ENCODE measurements at places on chromosomes 2 and 18. TPM values are rescaled to one million over a fixed set of nuclear protein-coding genes. Genes with fewer than 3 reads are reported as not detected.

GRCh38 chr2:47064106-47064505 lies 91.0 kb downstream of the STPG4 start:
- DNase-seq, result no peak

DNA sequence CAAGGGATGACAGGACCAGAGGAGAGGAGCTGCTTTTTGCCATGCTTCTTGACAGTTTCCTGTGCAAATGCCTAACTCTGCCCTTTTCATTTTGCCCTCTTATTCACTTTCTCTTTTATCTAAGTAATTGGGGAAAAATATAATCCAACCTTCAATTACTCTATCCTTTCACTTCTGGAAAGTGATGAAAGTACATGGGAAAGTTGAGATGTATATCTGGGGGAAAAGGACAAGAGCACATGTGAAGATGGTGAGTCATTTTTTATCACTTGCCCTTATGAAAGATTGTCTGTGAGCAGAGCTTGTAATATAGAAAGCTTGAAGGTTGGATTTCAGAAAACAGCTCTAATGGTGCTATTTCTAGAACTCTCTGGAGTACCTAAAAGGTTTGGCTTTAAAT lies 1070.7 kb downstream of the CNTNAP5 start:
- DNase-seq, result no peak

- DNase-seq, result no peak
These were observed 481.9 kb downstream of the METTL4 start for GRCh38 chr18:2089396-2089795.

DNA sequence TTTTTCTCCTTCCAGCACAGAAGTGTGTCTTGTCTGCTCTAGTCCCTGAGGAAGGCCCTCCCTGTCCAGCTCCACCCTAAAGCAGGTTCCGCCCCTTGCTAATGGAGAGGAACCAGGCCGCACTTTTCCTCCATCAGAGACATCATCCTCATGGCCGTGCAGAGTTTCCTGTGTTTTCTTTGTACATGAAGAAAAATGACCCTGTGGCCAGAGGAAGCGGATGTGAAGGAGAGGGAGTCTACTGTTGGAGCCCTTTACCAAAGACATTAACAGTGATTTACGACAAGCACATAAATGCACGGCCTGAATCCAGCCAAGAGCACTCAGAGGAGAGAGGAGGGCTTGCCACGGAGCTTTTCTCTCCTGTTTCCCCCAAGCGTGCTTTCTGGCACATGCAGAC lies 109.5 kb downstream of the RNF144A start:
- no peak for DNase-seq

DNA sequence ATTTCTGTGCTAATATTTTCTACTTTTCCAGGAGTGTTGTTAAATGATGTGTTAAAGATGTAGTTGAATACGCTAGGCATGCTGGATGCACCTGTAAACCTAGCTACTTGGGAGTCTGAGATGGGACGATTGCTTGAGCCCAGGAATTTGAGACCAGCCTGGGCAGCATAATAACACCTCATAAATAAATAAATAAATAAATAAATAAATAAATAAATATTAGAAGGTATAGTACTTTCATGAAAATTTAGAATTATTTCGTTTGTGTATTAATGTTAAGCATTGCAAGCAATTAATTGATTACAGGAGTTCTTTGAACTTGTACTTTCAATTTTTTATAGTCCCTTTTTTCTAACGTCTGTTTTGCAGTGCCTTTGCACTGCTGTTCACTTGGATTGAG lies 137.2 kb downstream of the ATP9B start:
- DNase-seq, result no peak

DNA sequence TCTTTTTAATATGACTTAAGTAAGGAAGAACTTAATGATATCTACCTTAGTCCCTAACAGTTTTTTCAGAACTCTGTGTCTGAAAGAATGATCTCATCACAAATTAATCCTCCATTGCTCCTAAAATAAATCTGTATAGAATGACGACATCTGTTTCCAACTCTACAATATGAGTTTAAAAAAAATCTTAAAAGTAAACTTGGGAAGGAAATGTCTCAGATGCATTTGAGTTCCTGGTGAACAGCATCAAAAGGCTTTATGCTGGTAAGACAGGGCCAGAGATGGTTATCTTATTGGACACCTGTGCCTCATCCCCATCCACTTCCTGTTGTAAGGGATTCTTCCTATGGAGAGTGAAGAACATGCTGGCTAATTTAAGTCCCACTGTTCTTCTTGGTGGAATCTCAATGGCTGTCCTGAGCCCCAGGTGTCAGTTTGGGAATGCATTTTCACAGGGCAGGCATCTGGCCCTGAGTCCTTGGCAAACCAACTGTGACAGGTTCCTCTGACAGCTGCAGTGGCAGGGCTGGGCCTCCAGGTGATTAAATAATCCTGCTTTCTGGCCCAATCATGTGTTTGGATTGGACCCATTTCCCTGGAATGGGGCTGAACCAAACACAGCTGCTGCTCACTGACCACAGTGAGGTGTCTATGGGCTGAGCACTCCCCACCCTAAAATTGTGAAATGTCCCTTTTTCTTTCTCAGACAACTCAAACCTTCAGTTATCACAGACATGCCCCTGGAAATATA lies 12.9 kb upstream of the NCKAP5 start:
- no peak for DNase-seq

DNA sequence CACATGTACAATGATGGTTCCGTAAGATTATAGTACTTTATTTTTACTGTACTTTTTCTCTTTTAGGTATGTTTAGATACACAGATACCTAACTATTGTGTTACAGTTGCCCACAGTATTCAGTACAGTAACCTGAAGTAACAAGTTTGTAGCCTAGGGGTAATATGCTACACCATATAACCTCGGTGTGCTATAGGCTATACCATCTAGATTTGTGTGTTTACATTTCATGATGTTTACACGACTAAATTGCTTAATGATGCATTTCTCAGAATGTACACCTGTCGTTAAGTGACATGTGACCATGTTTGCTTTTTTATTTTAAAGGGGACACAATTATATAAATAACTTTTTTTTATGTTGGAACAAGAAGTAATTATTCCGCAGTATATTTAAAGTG lies 34.5 kb downstream of the PIK3C3 start:
- no peak for DNase-seq

GRCh38 chr2:179724403-179724802 lies 137.0 kb downstream of the ZNF385B start:
- no peak for DNase-seq

GRCh38 chr2:120132190-120132589 lies 91.0 kb downstream of the TMEM185B start:
- no peak for DNase-seq

DNA sequence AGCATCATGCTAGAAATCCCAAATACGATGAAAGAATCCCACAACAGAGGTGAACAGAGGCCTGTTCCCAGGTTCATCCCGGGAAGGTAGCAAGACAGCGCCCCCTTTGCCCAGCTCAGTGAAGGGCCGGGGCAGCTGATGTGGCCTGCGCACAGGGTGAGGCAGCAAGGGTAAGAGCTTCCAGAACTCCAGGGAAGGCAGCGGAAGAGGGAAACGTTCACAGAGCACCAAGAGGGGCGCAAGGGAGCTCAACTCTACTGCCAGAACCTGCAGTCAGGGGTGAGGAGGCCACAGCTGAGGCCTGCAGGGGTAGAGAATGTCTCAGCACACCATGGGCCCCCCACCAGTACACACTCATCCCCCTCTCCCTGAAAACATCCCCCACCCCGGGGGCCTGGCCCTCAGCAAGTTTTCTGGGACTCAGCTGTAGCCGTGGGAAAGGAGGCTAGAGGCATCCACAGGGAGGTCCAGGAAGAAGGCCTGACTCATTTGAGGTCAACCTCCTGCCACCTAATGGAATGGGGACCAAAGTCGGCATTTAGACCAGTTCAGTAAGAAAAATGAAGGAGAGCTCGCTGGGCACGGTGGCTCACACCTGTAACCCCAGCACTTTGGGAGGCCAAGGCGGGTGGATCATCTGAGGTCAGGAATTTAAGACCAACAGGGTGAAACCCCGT lies 95.6 kb upstream of the ASAP2 start:
- no peak for DNase-seq

- no peak for DNase-seq
These were observed 48.0 kb downstream of the CDC42EP3 start for GRCh38 chr2:37623406-37623805.

GRCh38 chr2:18066066-18066465 lies 187.6 kb downstream of the KCNS3 start:
- DNase-seq, result no peak

C2orf49 gene
- total RNA-seq, result 18.0 TPM

B3GNT7 gene
- 9.4 TPM for total RNA-seq

ABCG8 gene
- total RNA-seq, result not detected

BOLL gene
- not detected for total RNA-seq

Data from right atrium auricular region (tissue), 2 donors.